Left lobe of liver (tissue), 2 donors: ENCODE measurements at places on chromosomes 1 and 21. TPM values are rescaled to one million over a fixed set of nuclear protein-coding genes. Genes with fewer than 3 reads are reported as not detected.
A peak's percentile ranks its signal among the peaks of the same experiment; 100 is the strongest.

Gene CD164L2
- not detected for total RNA-seq

Gene OLIG2
- total RNA-seq = not detected

Gene LINGO4
- total RNA-seq = 0.15 TPM

Gene PTPRC
- total RNA-seq = 5.4 TPM

Gene RRAGC
- 6.9 TPM for total RNA-seq

Gene ZMYND12
- 3.9 TPM for total RNA-seq

Gene FCGR3B
- total RNA-seq = 1.9 TPM

Gene L1TD1
- 0.38 TPM for total RNA-seq

Gene KCNA3
- total RNA-seq = 0.43 TPM

Gene TRABD2B
- total RNA-seq = 15.1 TPM

GRCh38 chr1:32606565-32607371, 43.6 kb downstream of the ZBTB8OS start:
- no peak for DNase-seq

DNA sequence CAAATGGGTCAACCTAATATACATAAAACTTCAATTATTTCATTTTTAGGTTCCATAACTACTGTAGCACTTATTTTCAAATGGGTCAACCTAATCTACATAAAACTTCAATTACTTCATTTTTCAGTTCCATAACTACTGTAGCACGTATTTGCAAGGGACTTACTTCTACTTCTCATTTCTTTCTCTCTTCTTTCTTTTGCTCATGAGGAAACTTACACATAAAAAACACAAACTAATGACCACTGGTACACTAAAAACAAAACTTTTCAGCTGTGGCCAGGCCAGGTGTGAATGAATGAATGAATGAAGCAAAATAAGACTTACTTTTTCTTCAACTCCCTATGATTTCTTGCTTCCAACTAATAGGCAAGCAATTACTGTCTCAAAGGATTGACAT, 11.7 kb downstream of the SYDE2 start:
- no peak for DNase-seq

DNA sequence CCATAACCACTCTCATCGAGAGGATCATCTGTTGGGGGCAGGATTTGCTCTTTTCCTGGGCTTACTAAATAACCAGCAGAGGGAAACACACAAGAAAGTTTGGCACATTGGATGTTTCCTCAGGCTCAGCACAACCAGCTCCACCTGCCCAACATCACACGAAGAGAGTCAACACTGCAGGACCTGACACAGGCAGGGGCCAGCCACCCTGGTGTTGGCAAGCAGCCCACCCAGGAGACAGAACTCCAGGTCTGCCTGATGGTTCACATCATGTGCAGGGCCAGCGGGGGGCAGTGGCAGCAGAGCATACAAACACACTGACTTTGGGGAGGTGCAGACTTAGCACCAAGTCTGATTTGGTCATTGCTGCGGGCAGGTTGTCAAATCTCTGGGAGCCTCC, 182.3 kb upstream of the GALNT2 start:
- no peak for DNase-seq

DNA sequence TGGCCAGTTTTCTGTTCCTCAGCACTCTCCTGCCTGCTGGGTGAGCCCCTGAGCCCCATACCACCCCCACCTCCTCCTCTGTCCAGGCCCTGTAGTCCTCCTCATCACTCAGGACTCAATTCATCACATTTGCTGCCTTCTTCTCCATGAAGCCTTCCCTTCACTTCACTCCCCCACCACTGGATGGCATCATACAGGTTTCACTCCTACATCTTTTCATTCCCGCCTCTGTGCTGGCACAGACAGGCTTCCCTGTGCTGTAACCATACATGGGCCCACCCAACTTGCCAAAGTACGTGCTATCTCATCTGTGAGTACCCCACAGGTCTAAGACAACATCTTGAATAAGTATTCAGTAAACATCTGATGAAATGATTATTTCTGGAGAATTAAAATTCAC, 56.9 kb downstream of the SLC45A1 start:
- DNase-seq = peak; percentile 45

DNA sequence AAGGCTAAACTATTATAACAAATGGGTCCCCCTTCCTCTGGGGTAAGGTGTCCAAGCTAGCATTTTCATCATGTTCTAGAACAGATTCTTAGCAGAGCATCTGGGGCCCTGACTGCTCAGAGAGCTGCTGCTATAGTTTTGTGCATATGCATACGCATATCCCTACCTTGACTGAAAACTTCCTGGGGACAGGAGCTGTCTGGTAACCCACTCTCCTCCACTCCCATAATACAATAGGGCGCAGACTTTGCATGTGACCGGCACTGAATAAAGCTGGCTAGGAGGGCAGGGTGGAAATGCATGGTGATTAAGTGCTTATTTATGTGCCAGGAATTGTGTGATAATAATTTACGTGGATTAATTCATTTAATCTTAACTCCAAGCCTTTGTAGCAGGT, 11.6 kb downstream of the TRAF5 start:
- no peak for DNase-seq

- no peak for DNase-seq
Measured at GRCh38 chr1:227131193-227131592, 187.1 kb downstream of the CDC42BPA start.

DNA sequence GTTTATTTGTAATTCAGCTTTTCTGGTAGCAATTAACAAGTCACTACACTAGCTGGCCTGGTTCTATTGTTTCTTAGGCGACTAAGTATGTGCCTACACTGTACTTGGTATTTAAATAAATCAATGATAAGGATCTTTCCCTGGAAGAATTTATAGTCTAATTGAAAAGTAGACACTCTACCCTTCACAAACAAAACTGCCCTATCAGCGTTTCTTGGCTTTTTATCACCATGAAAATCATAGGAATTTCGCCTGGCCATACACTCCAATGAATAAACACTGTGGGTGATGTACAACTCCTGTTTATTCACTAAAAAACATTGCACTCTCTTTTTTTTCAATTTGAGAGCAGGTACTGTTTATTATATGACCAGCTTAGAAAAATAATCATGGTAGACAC, 702.9 kb upstream of the ADGRL2 start:
- no peak for DNase-seq

- DNase-seq = peak; percentile 49
Measured at GRCh38 chr1:85612704-85613361, 32.3 kb downstream of the CCN1 start.

GRCh38 chr1:203340112-203340790, 10.7 kb downstream of the FMOD start:
- peak; percentile 82 for DNase-seq

DNA sequence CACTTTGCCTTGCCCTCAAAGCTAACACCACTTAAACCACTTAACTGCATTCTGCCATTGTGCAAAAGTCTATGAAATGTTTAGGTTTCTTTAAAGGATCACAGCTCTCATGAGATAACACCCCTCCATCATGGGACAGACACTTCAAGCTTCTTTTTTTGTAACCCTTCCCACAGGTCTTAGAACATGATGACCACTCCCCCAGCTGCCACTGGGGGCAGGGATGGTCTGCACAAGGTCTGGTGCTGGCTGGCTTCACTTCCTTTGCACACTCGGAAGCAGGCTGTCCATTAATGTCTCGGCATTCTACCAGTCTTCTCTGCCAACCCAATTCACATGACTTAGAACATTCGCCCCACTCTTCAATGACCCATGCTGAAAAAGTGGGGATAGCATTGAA, 7.7 kb downstream of the ADAMTS1 start:
- DNase-seq = no peak

- no peak for DNase-seq
Measured at GRCh38 chr1:6070450-6070974, 24.8 kb downstream of the KCNAB2 start.

DNA sequence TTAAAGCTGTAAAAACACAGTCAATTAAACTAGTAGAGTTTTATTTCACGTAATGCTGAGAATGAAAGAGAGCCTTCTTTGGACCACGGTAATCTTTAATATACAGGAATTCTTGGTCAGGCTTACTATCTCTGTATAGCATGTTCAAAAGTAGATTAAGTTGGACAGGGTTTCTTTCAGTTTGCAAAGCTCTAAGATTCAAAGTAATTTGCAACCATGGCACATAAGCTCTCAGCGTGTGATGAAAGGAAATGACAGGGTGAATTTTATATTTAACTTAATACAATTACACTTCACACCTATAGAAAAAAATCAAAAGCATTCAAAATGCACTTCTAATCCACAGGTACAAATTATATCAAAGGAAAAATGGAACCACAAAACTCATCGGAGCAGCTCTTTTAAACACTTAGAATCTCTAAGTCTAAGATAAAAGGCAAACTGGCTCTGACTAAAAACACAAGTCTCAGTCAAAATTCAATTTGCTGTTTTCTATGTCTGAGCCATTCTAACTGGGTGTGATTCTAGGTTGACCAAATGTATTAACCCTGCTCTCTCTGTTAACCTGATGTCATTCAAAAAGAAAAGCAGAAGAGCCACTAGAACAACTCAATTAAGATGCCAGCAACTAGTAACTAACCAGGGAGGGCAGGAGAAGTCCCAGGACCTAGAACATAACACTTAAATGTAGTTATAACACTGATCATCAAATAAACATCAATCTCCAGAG, 147.7 kb downstream of the RERE start:
- DNase-seq = no peak

- DNase-seq = no peak
Measured at GRCh38 chr1:235946571-235946981, 79.9 kb upstream of the LYST start.

GRCh38 chr1:18555036-18555435, 74.3 kb downstream of the KLHDC7A start:
- no peak for DNase-seq

DNA sequence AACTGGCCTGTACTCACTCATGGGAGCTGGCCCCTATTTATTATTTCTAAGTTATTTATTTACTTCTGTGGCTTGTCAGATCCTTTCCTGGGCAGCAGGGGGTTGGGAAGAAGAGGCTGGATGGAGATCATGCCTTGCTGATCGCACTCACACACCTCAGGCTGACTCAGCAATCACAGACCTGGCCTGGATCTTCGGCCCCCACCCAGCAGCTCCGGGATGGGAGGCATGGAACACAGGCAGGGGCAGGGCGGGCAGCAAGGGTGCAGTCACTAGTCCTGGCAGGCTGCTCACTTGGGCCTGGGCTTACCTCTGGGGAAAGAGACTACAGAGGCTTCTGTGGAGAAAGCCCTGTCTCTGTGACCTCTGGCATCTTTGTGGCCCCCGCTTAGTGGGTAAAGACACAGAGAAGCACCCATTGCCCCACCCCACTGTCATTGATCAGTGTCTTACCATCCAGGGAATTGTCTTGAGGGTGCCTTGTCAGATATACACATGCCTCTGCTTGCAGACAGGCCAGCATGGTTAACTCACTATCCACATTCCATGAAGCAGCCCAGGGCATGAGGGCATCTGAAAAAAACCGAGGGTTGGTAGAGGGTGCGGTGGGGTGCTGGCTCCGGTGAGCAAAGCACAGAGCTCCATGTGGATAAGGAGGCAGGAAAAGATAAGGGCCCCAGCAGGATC, 3.7 kb downstream of the ARTN start:
- DNase-seq = no peak

- DNase-seq = no peak
Measured at GRCh38 chr1:184912392-184912791, 61.9 kb downstream of the NIBAN1 start.

- DNase-seq = no peak
Measured at GRCh38 chr1:242784084-242784483, 259.6 kb upstream of the PLD5 start.

GRCh38 chr1:179958359-179958758, 3.7 kb downstream of the CEP350 start:
- no peak for DNase-seq

GRCh38 chr1:244349581-244350001, 102.1 kb downstream of the ADSS2 start:
- no peak for DNase-seq

GRCh38 chr1:71228241-71228640, 147.4 kb upstream of the ZRANB2 start:
- DNase-seq = no peak

GRCh38 chr1:222375701-222376100, 172.2 kb downstream of the HHIPL2 start:
- DNase-seq = no peak

GRCh38 chr1:119958223-119958622, 61.9 kb upstream of the ADAM30 start:
- DNase-seq = no peak

DNA sequence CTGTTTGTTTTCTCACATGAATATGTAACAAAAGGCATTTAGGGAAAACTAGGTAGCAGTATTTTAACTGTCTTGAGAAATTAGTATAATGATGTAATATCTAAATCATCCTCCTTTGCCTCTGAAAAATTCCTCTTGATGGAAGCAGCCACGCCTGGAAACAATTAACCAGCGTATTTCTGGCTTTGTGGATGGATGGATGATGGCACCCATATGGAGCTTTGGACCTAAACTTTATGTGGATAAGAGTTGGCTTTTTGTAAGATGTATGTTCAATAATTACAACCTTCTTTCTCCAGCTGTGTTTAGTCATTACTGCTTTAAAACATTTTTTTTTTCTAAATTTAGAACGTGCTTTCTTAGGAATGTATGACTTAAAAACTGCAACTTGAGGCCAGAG, 12.7 kb downstream of the CDCA8 start:
- DNase-seq = no peak

DNA sequence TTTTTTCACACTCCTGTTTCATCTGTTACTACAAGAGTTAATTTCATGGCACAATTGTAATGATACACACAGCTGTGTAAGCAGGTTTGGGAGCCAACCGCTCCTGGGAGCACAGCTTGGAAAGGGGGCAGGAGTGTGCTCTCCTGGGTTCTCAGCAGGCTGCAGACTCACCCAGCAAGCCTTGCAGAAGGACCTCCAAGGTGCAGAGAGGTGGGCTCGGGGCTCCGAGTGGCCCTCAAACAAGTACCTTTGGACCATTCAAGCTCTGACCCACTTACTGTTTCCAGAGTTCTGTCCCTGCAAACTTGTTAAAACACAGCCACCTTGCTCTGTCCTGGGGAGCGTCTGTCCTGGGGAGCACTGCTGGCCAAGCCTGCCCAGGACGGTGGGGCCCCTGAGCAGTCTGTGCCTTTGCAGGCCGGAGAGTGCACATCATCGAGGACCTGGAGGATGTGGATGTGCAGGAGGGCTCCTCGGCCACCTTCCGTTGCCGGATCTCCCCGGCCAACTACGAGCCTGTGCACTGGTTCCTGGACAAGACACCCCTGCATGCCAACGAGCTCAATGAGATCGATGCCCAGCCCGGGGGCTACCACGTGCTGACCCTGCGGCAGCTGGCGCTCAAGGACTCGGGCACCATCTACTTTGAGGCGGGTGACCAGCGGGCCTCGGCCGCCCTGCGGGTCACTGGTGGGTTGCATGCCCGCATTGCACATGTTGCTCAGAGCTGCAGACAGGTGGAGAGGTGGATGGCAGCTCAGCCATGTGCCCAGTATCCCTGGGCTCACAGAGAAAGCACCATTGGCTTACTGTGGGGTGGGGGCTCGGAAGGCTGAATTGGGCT, 78.0 kb downstream of the OBSCN start:
- DNase-seq = no peak

DNA sequence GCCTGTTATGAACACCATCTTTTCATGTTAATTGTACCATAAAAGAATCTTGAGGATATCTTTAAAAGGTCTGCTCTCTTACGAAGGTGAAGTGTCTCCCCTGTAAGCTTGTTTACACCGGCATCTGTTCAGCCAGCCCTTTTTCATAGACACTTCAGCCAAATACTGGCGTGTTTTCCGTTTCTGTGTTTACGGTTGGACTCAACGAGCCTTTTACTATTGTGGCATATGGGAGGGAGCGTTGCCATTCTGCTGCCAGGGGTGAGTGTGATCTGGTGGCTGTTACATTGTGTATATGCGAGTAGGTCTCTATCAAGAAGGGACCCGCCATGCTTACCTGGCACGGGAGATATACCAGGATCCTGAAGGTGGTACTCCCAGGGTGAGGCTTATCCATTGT, 433.8 kb downstream of the CAMTA1 start:
- DNase-seq = no peak

GRCh38 chr1:101139130-101139529, 97.7 kb upstream of the S1PR1 start:
- DNase-seq = no peak
